ENCODE measurements at places on chromosomes 1 and 21. TPM values are rescaled to one million over a fixed set of nuclear protein-coding genes. Genes with fewer than 3 reads are reported as not detected.

GRCh38 chr1:22208973-22209378 lies 66.1 kb upstream of the WNT4 start:
- DNase-seq, result no peak

- DNase-seq, result no peak
Observed at GRCh38 chr1:171432473-171432872, 52.9 kb upstream of the PRRC2C start.

ZNF593OS gene
- total RNA-seq, result not detected

DNA sequence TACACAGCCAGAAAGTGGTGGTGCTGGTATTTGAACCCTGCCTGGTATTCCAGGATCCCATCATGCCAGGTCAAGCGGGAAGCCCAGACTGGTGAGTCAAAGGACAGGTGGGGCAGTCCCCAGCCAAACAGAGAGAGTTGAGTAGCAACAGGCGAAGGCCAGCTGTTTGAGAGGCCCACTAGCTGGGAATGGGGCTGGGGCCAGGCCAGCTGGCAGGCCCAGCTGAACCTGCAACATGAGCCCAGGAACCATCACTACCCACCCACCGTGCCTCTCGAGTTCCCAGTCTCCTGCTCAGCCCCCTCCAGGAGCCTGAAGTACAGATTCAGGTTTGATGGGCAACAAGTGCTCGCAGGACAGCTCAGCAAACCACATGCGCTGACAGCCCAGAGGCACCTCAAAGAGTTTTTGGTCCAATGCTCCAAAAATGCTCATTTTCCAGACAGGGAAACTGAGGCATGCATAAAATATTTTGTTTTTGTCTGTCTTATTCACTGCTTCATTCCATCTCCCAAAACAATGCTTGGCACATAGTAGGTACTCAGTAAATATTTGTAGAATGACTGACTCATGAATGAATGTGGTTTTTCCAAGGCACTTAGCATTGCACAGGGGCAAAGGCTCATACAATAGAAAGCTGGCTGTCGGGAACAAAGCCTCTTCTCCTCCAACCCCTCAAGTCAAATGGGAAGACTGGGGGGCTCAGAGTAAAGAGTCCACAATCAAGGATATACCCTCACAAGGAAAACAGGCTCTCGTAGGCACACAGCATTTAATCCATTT lies 42.5 kb upstream of the CLIC4 start:
- no peak for DNase-seq

GRCh38 chr1:159867664-159868026 lies 5.2 kb upstream of the VSIG8 start:
- no peak for DNase-seq

DNA sequence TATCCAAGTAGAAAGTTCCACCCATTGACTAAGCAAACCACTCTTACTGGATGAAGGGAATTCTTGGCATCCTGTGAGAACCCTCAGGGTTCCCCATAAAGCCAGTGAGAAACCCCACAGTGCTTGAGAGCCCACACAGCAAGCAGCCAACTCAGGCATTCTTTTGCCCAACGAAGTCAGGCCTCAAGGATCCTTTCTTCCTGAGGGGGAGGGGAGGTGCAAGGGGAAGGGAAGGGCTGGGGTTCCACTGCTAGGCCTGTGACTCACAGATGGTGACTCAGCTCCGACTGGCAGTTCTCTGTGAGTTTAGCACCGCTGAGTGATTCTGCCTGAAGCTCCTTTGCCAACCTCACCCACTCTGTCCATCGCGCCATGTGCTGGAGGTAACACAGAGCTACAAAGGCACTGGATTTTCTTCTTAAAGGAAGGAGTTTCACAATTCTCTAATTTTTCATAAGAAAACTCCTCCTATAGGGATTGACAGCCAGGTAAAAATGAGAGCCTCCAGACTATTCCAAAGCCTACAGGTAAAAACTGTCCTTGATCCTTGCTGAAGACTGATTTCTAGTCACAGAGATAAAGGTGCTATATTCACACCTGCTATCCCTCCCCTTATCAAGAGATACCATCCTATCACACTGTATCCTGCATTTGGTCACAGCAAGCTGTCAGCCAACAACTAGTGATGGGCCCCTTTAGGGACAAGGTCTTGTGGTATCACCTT lies 4.8 kb downstream of the ENO1 start:
- no peak for DNase-seq

AIRE gene
- not detected for total RNA-seq

- DNase-seq, result no peak
Observed at GRCh38 chr21:43850728-43851295, 14.2 kb upstream of the AGPAT3 start.

Data from dermis microvascular lymphatic vessel endothelial cell (primary cell).